ENCODE measurements at places on chromosomes 4 and X.

GRCh38 chr4:93828332-93828994 is at the start of gene ATOH1:
Gene ATOH1 (plus strand): TSS chr4:93828753. CDS start chr4:93828927, 174 bp downstream.
- no peak for DNase-seq

GRCh38 chrX:78329486-78329885 is 2.1 kb upstream of the CYSLTR1 start:
- DNase-seq: no peak

GRCh38 chr4:118260309-118260708 is 92.5 kb downstream of the PRSS12 start:
- DNase-seq: no peak

DNA sequence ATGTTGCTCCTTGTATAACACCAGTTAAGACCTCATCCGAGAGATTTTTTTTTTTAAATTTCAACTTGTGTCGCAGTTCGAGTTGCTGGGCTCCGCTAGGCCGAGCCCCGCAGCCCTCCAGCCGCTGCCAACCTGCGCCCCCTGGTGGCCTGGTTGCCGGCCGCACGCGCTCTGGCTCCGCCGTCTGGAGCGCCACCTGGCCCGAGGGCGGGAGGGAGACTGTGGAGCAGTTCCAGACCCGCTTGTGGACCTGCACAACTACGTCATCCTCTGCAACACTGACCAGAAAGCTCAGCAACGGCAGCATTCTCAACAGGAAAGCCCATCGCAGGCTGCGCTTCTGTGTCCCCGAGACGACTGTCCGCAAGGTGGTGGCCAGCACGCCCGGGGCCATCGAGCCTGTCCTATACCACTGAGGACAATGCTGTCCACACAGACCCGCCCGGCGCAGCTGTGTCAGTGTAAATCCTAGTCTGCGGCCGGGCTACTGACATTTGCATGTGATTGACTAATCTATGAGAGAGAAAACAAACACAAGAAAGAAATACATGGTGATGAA is 39.1 kb downstream of the ARL9 start:
- peak; percentile 73 for DNase-seq

DNA sequence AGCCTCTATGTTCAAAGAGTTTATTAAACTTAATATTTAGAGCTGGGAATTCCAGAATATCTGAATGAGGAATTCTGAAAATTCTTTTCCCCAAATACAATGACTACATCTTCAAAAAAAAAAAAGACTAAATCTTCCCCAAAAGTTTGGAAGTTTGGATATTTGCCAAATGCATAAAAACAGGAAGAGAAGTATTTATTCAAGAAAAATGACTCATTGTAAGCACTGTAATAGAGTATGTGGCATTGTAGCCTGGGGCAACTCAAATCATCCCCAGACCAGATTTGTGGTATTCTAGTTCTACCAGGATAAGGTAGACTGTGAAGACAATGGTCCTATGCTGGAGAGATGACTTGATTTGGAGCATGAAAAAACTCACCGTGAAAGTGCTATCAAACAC is 78.5 kb upstream of the PDHA2 start:
- no peak for DNase-seq

GRCh38 chr4:146844761-146845160 is 100.9 kb downstream of the TTC29 start:
- DNase-seq: no peak

DNA sequence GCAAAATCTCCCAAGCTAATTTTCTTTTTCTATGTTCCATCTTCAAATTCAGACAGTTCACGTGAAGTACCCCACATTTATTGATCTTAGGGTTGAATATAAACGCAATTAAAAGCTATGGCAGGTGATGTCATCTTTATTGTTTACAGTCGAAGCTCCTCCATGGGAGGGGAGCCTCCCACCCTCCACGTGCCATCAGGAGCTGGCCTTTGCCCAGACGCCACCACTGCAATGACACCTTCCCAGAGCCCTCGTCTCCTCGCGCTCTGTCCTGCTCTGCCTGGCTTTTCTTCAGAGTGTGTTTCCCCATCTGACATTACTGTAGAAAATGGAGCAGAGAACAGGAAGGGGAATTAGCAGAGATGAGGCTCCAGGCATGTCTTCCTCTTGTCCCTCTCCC is 18.8 kb upstream of the CYP4V2 start:
- no peak for DNase-seq

DNA sequence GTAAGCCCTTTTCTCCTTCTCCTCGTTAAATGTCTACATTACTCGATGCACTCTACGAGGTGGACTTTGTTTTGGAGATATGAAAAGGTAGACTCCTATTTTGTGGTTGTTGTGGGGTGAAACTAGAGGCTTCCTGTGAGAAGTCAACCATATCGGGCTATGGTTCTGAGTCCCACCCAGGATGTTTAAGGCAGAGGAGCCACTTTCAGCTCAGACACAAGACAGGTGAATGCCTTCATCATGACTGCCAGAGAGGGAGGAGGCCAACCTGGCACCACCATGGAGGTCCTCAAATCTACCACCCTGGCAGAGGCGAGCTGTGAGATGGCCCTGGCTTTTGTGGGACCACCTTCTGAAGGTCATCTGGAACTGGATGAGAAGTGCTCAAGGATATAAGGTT is 154.4 kb upstream of the KLF3 start:
- DNase-seq: no peak

- no peak for DNase-seq
Measured at GRCh38 chr4:82217986-82218715, 155.6 kb downstream of the HNRNPD start.

DNA sequence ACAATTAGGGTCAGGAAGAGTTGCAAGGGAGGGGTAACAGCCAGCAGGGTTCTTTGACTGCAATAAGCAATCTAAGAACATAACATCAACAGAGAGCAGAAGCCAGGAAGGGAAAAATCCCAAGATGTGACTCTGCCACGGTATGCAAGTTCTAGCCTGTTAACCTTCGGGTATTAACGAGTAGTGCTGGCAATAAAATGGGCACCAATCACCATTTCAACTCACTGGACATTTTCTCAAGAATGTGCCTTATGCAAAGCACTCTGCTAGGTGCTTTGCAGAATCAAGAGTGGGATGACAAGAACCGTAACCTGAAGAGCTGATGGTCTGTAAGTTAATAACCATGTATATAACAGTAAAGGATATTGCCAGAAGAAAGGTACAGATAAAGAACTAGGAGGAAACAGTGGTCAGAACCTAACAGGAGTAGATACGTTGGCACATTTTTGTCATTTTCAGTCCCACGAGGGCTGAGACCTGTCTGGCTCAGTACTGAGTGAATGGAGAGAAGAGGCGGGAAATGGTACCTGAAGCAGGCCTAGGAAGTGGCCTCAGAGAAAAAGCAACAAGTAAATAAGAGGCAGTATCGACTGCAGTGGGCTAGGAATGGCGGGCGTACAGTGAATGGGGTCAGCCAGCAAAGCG is 2.7 kb downstream of the ELOVL6 start:
- DNase-seq: no peak

DNA sequence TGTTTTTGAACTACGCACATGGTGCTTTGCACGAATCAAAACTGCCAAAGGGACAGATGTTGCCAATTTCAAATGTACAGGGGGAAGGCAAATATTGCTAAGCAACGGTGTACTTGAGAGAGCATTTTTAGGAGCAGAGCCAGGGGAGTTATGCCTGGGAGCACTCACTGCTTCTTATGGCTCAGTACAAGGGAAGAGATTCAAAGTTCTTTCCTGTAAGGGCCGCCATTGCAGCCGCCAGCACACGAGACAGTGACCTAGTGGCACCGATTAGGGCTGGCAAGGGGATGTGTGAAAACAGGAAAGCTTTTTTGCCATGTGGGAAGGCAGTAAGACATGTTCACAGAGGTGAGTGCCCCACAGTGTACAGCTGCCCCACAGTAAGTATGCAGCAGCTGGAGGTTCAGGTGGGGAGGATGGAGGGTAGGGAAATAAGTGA is 133.8 kb downstream of the AFF1 start:
- DNase-seq: no peak

DNA sequence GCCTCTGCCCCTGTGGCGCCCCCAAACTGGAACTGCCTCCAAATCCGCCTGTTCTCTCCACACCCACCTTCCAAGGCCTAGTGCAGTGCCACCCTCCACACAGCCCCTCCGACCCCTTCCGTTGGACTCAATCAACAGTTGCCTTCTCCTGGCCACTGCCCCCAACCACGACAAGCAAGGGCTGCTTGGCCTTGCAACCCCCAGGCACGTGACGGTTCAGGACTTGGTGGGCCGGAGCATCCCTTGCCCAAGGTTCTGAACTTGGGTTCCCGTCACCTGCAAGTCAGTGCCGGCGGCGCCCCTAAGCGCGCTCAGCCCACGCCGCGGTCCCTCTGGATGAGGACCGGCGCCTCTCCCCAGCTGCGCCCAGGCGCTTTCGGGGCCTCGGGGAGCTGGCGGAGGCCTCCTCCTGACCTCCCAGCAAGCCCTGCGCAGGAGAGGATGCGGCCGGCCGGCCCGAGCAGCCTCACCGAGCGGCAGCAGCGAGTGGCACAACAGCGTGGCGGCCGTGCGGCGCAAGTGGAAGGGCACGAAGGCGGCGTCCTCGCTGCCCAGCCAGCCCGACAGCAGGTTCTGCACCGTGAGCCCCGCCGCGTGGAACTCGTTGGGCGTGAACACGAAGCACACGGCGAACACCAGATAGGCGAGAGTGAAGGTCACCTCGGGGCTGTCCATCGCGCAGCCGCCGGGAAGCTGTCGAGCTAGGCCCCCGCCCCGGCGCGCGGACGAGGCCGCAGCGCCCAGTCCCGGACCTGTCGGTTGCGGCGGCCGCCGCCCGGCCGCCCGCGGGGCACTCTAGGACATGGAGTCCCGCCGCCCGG is 750 bp downstream of the TMEM129 start:
- no peak for DNase-seq

GRCh38 chrX:12263211-12263610 is 124.9 kb downstream of the FRMPD4 start:
- no peak for DNase-seq

- DNase-seq: no peak
Measured at GRCh38 chrX:121761845-121762244, 714.4 kb downstream of the GLUD2 start.

- no peak for DNase-seq
Measured at GRCh38 chr4:99586797-99587196, 12.2 kb downstream of the MTTP start.

- no peak for DNase-seq
Measured at GRCh38 chrX:29299684-29300083, 712.4 kb downstream of the IL1RAPL1 start.

DNA sequence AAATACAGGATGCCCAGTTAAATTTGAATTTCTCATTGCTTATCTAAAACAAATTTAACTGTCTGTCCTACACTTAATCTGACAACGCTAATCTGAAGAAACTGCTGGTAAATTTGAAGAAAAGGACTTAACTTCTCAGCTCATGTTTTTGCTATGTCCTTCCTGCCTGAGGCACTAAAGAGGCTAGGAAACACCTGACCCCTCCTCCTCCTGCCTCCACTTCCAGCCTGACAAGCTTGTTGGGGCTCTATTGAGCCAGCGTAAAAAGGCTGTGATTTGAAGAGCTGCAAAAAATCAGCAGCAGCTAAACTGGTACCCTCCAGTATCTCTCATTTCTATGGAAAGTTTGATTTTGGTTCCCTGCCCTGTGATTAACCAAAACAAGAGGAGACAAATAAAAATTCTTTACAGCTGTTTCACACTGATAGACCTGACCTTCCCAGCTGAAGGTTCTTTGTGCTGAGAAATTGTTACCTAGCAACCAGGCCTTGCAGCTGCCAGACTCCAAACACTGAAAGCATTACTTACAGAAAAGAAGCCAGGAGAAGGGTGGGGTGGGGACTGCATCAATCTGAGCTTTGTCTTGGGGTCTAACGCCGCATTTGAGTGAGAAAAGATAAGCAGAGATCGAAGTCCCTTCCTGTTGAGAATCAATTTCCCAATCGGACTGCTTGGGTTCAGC is 35.0 kb downstream of the DCX start:
- no peak for DNase-seq

- DNase-seq: no peak
Measured at GRCh38 chr4:129254126-129254525, 158.2 kb downstream of the C4orf33 start.

- DNase-seq: no peak
Measured at GRCh38 chr4:5160668-5161067, 109.4 kb downstream of the STK32B start.

GRCh38 chr4:143554728-143555597 is 41.5 kb downstream of the SMARCA5 start:
- no peak for DNase-seq

DNA sequence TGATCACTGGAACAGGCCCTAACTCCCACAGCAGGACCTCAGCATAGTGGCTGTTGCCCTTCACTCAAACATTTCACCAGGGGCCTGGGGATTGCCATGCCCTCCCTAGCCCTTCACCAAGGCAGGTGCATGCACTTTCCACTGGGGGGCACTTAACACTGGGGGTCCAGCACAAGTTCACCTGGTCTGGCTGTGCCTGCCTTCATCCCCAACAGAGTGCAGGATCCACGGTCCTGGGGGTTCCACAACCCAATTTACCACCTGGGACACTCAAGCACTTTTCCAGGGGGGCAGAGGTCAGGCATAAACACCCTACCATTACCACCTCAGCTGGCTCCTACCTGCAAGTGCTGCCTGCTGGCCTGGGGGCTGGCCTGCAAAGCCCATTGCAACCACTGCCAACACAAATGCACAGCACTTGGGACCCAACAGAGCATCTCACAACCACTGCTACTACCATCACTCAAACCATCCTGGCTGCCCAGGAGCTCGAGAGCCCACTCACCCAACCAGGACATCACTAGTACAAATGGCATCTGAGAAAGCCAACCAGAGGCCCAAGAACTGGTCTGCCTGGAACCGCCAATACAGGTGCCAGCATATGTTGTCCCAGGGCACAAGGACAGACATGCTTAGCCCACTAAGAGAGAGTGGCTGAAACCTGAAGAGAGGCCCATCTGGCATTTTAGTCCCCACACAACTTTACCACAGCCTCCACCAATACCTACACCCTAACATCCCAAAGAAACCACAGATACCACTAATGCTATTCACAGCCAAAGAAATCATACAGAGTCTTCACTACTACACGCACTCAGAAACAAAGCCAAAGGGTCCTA is 43.1 kb downstream of the NAT8L start:
- DNase-seq: no peak

GRCh38 chr4:175308236-175308635 is 390.1 kb downstream of the ADAM29 start:
- DNase-seq: no peak

DNA sequence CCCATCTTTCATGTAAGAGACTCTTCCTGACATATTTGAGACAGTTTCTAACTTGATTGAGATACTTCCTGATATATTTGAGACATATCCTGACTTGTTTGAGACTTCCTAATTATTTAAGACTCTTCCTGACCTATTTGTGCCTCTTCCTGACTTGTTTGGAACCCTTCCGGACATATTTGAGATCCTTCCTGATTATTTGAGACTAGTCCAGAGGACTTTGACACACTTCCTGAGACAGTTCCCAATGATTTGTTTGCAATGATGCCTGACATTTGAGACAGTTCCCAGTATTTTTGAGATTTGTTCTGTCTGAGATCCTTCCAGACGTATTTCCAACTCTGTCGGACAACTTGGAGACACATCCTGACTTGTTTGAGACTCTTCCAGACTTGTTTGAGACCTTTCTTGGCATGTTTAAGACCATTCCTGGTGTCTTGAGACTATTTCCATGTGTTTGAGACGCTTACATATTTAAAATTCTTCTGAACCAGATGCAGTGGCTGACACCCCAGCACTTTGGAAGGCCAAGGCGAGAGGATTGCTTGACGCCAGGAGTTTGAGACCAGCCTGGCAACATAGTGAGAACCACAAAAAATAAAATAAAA is 118.9 kb upstream of the USP9X start:
- no peak for DNase-seq

All from stimulated activated CD4-positive, alpha-beta T cell treated with anti-CD3 and anti-CD28 coated beads, Interleukin-1b, Interleukin-23, amount 100 ng/mL, for 1 hour (primary cell).